ENCODE measurements at places on chromosomes 12 and 14.

- no peak for DNase-seq
Observed at GRCh38 chr12:63968673-63969072, 124.2 kb downstream of the SRGAP1 start.

DNA sequence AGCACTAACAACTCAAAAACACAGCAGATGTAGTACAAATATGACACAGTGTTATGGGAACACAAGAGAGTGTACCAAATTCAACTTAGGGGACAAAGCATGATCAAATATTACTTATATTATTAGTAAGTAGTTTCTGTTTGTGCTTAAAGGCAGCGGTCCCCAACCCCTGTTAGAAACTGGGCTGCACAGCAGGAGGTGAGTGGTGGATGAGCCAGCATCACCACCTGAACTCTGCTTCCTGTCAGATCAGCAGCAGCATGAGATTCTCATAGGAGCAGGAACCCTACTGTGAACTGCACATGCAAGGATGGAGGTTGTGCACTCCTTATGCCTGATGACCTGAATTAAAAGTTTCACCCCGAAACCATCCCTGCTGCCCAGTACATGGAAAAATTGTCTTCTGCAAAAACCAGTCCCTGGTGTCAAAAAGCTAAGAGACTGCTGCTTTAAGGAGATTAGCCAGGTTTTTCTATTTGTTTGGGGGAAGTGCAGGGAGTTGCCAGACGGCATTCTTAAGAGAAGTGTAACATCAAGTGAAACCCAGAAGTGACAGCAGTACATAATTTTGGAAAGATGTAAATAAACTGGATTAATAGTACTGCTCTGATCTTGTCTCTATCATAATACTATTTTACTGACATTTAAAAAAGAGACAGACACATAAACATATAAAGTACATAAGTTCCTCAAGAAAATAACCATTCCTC is 26.7 kb downstream of the GTF2A1 start:
- no peak for DNase-seq

DNA sequence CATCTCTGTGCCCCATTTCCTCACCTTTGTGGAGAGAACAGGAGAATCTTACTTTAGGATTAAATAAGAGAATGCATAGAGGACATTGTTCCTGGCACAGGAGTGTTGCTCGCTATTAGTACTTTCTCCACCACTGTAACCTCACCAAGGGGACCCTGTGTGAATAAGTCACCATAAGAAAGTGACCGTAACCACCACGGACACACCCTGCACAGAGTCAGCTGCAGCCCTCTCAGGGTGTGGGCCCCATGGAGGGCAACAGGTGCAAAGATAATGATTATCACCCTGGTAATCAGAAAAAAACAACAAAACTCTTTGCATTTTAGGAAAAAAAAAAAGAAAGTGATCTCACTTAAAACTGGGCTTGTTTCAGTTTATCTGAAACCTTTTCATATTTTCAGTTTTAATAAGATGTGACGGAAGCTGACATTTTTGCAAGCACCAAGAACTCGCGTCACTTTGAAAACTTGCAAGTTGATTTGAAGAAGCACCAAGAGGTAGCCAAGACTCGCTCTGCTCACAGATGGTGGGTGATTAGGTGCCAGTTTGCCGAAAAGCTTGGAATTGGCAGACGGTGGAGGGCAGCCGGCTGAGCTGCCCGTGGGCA is 87.0 kb upstream of the VRK1 start:
- no peak for DNase-seq

- no peak for DNase-seq
Observed at GRCh38 chr14:90599748-90600507, 203.1 kb downstream of the CALM1 start.

DNA sequence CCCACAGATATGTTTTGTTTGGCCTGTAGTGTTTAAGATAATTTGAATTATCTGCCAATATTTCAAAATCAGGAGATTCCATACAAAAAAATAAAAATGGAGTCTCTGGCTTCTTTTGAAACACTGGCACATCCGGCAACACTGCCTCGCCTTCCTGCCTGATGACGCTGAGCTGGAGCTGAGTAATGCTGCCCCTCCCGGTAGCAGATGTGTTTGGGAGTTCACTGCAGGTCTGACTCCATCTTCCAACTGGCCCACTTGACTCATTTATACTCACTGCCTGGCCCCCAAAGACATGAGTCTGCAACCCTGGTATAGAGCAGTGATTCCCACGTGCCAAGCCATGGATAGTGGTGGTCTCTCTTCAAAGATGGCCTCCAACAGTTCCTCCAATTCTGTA is 7.4 kb downstream of the CIT start:
- no peak for DNase-seq

GRCh38 chr14:70622111-70622712 is 19.5 kb upstream of the TTC9 start:
- DNase-seq, result no peak

DNA sequence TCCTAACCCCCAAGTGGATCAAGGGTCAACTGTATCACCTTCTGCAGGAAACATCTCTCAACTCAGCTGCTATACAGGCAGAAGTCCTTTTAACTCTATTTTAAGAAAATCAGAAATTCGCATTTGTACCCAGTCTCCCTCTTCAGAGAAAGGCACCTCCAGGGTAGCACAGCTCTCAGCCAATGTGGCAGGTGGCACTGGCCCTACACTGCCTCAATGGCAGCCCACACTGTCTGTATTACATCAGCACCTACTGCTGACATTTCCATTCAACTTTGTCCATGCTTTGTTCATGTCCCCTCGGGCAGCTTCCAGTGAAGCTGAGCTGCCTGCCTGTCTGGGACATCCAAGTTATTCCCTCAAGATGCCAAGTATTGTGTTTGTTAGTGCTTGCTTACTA is 8.8 kb downstream of the SPTSSA start:
- DNase-seq, result no peak

GRCh38 chr14:59632381-59632780 is 55.8 kb upstream of the CCDC175 start:
- no peak for DNase-seq

DNA sequence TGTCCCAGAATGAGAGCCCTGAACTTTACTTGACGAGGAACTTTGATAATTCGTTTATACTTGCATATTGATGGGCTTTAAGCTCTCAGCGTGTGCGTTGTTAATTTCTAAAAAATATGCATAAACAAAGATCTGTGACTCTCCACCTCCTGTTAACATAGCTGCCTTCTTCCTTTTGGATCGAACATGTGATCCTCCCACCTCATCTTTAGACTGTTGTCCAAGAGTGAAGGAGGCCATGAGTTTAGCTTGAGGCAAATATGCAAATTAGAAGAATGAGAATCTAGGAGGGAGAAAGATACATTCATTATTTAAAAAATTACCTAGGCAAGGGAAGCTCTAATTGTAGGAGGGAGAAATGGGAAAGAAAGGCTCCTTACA is 617 bp downstream of the TTC8 start:
- no peak for DNase-seq

DNA sequence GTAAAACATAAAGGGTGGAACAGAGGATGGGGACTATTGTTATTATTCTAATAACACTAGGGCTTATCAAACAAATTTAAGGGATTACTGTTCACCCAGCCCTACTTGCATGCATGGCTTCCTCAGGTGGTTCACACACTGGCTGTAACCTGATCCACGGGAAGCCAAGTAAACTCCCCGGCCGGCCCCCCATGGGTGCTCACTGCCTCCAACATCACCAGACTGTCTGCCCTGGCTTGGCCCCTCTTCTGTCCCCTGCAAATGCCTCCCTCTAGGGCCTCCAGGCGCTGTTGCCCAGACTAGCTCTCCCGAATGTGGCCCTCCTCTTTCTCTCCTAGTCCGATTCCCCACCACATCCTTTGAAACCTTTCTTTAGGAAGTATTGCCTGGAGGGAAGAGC is 18.6 kb downstream of the FAIM2 start:
- no peak for DNase-seq

- no peak for DNase-seq
Observed at GRCh38 chr12:8594072-8594471, 18.6 kb downstream of the AICDA start.

DNA sequence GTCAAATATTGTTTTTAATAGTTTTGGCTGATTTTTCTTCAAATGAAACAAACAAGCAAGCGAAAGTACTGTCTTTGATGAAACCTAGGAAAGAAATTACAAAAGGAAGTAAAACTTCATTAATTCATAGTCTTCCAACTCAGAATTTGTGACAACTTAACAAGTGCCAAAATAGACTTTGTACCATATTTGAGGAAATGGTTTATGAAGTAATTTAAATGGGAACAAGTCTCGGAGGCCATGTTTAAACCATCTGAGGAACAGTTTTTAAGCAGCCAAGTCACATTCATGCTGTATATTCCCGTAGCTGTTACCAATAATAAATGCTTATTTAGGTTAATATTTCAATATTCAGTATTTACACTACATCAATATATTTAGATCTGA is 745 bp upstream of the ARHGDIB start:
- DNase-seq, result no peak

DNA sequence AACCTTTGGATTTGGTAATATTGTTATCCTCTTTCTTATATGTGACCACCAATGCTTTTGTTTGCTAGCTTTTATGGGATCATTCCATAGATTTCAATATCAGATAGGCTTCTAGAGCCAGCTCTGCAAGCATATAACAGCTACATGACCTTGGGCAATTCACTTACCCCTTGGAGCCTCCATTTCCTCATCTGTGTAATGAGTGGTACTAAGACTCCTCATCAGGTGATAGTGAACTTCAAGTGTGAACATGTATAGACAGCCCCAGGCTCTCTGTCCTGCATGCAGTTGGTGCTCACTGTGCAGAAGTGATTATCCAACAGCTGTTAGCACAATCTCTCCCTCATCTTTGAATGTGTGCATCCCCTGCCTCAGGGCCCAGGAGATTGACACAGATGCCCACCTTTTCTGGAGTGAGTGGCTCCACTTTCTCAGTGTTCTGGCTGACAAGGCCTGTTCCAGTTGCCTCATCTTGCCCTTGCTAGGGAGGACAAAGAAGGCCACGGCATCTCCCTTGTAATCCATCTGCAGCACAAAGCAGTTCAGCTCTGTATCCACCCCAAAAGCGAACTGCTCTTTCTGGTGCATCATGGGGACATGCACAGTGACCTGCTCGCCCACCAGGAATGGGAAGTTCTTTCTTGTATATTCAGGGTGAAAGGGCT is 9.2 kb downstream of the SERPINA9 start:
- no peak for DNase-seq

GRCh38 chr14:96917442-96917963 is 120.3 kb downstream of the VRK1 start:
- DNase-seq, result no peak

DNA sequence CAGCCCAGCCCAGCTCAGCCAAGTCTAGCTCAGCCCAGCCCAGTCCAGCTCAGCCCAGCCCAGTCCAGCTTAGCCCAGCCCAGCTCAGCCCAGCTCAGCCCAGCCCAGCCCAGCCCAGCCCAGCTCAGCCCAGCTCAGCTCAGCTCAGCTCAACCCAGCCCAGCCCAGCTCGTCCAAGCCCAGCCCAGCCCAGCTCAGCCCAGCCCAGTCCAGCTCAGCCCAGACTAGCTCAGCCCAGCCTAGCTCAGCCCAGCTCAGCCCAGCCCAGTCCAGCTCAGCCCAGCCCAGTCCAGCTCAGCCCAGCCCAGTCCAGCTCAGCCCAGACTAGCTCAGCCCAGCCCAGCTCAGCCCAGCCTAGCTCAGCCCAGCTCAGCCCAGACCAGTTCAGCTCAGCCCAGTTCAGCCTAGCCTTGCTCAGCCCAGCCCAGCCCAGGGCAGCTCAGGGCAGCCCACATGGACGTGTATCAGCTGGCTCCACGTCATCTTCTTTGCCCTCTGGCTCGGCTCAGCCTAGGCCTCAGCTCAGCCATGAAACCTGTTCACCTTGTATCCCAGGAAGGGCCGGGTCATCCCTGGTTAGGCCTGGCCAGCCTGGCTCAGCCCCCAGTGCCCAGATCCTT is 185.6 kb downstream of the TMEM121 start:
- DNase-seq, result no peak

GRCh38 chr14:63478437-63478852 is 64.7 kb downstream of the PPP2R5E start:
- no peak for DNase-seq

DNA sequence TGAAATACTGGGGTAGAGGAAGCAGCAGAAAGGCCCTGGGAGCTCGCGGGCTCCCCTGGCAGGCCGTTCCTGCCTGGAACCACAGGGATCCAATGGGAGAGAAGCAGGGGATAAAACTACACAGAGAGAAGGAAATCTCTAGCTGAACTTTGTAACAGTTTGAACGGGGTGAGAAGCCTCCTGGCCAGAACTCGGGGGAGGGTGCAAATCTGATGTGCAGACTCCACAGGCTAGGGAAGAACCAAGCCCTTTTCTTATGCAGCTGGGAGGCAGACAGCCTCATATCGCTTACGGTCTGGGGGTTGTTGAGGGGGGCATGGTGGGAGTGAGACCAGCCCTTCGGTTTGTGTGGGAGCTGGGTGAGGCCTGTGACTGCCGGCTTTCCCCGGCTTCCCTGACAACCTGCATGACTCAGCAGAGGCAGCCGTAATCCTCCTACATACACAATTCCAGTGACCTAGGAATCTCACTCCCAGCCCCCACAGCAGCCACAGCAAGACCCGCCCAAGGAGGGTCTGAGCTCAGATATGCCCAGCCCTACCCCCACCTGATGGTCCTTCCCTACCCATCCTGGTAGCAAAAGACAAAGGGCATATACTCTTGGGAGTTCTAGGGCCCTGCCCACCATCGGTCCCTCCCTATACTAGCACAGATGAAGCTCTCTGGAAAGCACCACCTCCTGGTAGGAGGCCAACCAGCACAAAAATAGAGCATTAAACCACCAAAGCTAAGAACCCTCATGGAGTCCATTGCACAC is 143.0 kb downstream of the TMTC1 start:
- DNase-seq, result no peak

DNA sequence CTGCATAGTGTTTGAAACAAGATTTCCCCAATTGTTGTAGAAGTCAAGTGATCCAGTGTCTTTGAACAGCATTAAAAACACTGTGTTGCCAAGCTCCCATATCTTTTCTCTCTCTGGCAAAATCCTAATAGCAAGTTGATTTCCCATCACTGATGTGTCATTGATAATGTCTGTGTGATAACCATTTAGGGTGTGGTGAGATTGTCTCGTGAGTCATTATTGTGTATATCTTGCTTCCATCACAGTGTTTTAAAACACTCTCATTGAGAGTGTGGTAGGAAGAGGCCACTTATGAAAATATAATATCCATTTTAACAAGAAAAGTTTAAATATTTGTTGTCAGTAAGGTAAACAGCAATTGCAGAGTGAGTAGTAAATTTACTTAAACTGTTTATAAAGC is 74.7 kb downstream of the PRORP start:
- no peak for DNase-seq

GRCh38 chr12:66735275-66735674 is 56.4 kb upstream of the GRIP1 start:
- no peak for DNase-seq

DNA sequence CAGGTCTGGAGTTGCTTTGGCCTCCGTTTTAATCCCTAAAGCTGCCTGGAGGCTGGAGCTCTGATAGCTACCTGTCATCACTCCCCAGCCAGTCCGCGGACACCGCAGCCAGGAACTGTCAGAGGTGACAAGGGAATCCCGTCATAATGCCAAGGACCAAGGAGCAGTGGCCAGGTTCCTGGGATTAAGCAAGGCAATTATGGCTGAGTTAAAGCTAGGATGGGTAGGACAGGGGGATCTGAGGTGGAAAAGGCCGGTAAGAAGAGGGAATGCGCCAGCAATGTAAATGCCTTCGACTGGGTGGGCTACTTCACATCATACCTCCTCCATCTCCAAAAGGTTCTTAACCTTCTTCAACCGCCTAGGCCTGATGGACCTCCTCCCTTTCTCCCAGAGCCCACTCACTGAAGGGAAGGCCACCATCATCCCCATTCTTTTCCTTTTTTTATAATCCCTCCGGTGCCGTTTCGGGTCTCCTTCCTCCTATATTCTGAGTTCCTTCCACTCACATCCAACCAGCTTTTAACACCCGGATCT is 1.9 kb downstream of the PPP1R3E start:
- no peak for DNase-seq

- DNase-seq, result no peak
Observed at GRCh38 chr12:92403210-92404175, 257.8 kb upstream of the BTG1 start.
